ENCODE measurements at places on chromosomes 1 and 21.
A peak's percentile ranks its signal among the peaks of the same experiment; 100 is the strongest.

- DNase-seq = peak; percentile 31
Observed at GRCh38 chr1:64834734-64835133, 89.9 kb downstream of the RAVER2 start.

DNA sequence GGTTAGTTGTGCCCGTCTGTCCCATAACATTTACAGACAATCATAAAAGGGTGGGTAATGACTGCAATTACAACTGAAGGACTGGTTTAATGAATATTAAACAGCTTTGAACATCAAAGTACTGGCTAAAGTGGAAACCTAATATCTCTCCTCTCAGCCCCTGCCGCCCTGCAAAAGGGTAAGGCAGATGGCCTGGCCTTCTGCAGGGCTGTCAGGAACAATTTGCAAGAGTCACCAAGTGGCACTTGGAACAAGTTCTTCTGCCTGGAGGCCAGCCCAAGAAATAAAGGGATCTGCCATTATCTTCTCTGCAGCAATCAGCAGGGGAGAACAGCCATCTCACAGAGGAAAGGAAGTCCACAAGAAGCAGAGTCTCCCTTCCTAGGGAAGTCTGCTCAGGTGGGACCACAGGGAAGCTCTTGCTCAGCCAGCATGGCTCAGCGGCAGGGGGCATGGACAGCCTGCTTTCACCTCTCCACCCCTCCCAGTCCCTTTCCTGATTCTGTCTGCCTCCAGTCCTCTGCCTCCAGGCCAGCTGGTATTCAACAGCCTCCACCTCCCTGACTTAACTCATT is 96.1 kb downstream of the TRABD2B start:
- DNase-seq = no peak

- no peak for DNase-seq
Observed at GRCh38 chr1:244112041-244112440, 61.0 kb downstream of the ZBTB18 start.

GRCh38 chr1:23953020-23953419 is 6.6 kb upstream of the PNRC2 start:
- no peak for DNase-seq

DNA sequence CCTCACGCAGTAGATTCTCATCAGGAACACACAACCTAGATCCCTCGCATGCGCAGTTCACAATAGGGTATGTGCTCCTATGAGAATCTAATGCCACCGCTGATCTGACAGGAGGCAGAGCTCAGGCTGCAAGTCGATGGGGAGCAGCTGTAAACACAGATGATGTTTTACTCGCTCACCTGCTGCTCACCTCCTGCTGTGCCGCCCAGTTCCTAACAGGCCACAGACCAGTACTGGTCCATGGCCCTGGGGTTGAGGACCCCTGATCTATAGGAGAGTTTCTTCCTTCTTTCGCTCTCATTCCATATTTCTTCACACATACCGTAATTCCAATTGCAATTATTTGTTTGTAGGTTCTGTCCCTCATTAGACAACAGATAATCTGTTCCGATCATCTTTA is 103.4 kb downstream of the CLEC20A start:
- no peak for DNase-seq

DNA sequence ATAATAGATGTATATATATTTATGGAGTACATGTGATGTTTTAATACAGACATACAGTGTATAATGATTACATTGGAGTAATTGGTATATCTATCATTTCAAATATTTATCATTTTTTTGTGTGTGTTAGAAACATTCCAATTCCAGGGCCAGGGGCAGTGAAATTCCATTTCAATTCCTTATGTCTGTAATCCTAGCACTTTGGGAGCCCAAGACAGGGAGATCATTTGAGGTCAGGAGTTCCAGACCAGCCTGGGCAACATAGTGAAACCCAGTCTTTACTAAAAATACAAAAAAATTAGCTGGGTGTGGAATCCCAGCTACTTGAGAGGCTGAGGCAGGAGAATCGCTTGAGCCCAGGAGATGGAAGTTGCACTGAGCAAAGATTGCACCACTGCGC is 30.4 kb upstream of the PDC start:
- no peak for DNase-seq

DNA sequence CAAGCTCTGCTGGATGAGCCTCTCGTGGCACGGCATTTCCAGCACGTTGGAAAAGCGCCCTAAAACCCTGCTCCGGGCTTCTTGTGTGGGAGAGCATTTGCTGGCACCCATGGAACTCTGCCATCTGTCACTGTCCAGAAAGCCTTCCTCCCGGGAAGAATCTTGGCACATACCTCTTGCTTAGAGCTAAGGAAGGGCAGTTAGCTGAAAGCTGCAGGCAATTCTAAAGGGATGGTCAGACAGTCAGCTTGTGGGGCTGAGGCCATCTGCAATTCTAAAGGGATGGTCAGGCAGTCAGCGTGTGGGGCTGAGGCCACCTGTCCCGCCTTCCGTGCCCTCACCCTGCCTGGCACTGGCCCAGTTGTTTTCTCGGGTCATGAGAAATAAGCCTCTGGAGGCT is 139.0 kb upstream of the TMEM51 start:
- DNase-seq = no peak

DNA sequence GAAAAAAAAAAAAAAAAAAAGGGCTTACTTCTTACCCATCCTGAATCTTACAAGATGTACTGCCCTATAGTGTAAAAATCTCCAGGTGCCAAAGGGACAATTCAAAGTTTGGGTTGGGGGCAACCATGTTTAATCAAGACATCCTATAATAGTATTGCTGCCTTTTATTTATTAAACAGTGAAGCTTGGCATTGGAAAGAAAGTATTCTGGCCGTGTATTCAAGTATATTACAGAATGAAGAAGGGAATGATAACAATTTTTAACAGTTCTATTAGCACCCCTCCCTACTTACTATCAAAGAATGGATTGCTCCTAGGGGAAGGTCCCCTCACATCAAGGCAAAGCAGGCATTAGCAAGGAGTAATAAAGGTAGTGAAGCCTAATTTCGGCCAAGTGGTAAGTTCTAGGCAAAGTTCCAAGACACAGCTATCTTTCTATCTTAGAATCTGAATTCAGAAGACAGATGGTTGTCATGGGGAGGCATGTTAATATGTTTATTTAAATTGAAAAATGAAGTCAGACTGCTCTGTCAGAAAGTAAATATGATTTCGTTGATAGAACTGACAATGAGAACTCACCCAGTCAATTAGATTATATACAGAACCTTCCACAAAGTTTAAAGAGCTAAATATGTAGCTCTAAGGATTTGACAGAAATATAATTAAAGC is 24.6 kb downstream of the ST7L start:
- no peak for DNase-seq

All from amniotic stem cell (primary cell).